PC-3 (cell line): ENCODE measurements at places on chromosomes 1 and 21.

- DNase-seq, result peak; percentile 17
Observed at GRCh38 chr1:16260814-16261213, 23.8 kb upstream of the CPLANE2 start.

DNA sequence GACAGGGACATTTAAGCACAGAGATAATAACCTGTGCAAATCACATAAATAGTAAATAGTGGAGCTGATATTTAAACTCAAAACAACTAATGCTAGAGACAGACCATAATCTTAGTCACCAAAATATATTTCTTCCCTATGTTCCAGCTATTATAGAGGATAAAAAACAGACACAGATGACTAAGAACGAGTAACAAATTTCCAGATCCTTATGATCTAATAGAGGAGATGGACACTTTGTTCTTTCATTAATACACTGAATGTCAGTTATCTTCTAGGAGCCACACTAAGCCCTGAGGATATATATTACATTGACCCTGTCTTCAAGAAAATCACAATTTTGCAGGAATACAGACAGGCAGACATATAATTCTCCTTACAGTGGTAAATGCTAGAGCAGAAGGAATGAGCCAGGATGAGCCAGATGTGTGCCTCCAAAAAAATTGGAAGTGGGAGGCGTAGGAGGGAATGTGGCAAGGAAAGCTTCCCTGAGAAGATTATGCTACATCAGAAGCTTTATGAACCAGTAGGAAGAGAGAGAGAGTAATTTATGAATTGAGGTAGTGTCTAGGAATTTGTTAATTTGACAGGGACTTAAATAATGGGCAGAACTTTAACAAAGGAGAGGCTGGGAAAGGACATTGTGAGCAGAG lies 395.4 kb upstream of the BEND5 start:
- peak; percentile 27 for DNase-seq

- peak; percentile 49 for DNase-seq
Observed at GRCh38 chr1:18921516-18922251, 19.3 kb upstream of the ALDH4A1 start.

DNA sequence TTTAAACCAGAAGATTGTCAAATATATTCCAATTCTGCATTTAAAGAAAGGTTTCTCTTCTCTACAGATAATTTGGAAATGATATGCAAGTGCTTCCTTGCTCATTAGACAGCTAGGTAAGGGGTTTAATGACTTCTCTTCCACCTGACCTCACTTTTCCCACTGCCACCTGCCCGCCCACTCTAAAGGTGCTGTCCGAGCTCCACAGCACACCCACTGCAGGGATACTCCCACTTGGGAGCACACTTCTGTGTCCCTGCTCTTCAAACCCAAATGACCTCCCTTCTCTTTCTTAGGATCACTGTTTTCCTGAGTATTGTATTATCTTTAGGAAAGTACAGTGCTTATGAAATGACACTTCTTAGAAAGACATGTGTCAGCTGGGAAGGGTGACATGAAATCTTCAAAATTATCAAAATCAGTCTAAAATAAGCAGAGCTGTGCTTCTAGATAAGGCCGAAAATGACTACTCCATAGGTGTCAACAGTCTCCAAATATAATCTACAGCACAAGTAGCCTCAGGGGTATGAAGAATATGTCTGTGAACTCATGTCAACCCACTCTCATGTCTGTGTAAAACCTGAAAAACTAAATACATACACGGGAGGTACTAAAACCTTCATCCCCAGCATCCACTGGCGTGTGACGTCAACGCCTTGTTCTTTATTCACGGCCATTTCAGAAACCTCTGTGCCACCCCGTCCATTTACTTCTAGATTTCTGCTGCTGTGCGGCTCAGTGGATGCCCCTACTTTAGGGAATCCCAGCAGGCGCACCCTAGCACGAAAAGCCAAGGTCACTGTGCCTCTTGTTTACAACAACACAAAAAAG lies 71.0 kb downstream of the SLC45A1 start:
- DNase-seq, result no peak

- peak; percentile 98 for DNase-seq
Observed at GRCh38 chr1:223189903-223190724, 47.1 kb upstream of the TLR5 start.

DNA sequence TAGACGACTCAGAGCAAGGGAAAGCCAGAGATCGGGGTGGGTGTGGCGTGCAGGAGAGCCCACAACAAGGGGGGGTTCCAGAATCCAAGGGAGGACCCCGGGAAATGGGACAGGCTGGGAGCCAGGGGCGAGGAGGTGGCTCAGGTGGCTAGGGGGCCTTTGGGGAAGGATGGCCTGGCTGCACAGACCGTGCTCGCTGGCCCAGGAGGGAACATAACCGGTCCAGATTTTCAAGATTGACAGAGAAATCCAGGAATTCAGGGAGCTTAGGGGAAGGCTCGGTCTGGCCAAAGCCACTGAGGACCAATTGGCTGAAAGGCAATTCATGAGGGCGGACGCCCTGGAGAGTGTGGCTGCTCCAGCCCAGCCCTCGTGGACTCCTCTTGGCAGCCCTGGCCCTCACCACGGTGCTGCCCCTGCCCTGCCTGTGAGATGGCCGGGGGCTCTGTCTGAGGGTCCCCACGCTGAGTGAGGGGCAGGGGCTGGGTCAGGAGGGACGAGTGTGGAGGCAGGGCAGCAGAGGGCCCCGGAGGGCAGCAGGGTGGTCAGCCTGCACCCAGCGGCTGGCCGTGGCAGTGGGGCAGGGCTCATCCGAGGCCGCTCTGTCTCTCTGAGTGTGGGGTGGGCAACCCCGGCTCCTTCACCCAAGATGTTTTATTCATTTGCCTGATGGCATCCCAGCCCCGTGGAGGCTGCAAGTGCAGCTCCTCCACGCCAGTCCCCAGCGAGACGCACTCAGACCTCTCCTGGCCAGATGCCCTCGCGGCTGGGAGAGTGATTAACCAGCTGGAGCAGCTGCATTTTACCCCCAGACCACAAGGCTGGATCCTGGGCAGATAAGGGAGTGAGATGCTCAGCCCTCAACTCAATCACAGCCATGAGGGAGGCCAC lies 5.6 kb upstream of the LRRC3 start:
- DNase-seq, result no peak

- DNase-seq, result no peak
Observed at GRCh38 chr1:56336982-56337381, 242.4 kb downstream of the PLPP3 start.

DNA sequence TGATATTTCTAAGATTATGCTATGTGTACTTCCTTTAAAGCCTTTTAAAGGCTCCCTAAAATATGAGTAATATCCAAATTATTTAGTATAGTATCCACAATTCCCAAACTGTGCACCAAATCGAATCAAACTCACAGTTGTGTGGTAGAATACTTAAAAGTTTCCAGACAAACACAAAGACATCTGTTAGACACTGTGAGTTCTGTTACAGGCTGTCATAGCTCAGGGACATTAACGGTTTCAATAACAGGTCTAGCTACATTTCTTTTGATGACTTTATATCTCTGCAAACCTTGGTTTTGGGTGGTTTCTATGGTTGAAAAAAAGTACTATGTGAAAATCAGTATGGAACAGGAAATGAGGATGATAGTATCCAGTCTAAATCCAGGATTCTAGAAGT lies 36.9 kb upstream of the NEK7 start:
- peak; percentile 26 for DNase-seq

DNA sequence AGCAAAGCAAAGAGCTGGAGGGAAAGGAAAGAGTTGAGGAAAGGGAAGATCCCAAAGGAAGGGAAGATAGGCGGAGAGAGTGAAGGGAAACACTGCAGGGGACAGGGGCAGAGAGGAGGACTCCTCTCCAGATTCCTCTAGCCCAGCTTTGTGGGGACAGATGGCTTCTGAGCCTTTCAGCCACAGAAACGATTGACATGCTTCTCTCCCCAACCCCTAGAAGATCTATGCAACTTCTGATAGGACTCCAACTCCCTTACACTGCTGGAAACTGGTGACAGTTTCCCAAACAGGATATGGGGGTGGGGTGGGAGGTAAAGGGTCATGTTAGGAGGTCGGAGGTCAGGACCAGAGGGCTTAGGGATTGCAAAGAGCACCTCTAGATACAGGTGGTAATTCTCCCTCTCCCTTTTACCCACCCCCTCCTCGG lies 6.5 kb downstream of the MEX3A start:
- DNase-seq, result no peak

- DNase-seq, result peak; percentile 72
Observed at GRCh38 chr1:1371746-1372711, 3.0 kb downstream of the AURKAIP1 start.

DNA sequence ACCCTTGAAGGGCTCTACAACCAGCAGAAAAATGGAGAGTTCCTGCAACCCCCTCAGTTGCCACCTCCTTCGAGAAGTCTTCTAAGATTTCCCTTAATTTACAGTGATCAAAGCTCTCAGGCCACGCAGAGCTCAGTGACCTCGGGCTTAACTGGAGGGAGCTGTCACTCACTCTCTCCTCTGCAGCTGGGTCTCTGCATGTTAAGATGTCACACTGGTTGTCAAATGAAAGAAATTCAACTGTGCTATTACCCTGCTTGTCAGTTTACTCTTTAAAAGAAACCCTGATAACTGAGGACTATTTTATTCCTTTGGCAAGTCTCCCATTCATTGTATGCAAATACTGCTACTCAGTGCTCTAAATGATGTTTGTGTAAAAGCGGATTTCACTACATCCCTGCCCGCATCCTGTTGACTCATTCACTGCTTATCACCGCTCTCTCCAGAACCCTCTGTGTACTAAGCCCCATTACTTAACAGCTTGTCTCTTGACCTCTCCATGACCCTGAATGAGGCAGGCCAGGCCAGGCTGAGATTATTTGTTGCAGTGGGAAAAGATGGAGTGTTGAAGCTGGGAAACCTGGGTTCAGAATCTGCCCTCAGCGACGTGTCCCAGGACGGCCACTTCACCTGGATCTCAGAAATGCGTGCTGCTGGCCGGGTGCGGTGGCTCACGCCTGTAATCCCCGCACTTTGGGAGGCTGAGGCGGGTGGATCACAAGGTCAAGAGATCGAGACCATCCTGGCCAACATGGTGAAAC lies 13.7 kb downstream of the DHRS3 start:
- peak; percentile 97 for DNase-seq

DNA sequence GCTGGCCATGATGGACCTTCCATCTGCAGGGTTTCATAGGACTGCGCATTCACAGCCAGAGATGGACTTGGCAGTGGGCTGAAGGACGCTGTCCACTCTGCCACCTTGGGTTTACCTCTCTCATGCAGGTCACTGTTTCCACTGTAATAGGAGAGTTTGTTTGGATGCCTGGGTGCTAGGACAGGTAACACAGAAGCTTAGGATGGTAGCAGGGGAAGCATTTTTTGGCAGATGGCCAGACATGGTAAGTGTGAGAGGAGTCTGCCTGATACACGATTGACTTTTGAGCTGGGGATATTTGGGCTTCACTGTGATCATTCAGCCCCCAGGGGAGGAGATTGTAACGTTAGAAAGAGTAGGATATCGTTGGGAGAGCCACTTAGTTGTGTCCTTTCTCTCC lies 11.8 kb downstream of the PSEN2 start:
- no peak for DNase-seq

- no peak for DNase-seq
Observed at GRCh38 chr1:8357329-8358101, 39.6 kb downstream of the SLC45A1 start.

DNA sequence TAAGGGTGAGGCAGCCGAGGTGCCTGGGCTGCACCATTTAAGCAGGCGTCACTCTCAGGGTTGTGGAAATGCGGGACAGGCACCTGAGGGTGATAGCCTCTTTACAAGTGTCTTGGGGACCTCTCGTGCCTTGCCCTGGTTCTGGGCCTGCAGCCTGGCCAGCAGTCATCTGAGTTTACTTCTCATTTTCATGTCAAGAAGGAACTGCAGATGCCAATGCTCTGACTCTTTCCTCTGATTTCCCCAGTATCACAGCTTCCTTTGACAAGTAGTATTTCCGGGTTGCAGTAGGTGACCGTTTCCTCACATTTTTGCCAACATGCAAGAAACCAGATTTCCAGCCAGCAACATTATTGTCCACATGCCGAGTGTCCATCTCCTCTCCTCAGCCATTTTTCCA lies 286.9 kb downstream of the DISC1 start:
- DNase-seq, result no peak

DNA sequence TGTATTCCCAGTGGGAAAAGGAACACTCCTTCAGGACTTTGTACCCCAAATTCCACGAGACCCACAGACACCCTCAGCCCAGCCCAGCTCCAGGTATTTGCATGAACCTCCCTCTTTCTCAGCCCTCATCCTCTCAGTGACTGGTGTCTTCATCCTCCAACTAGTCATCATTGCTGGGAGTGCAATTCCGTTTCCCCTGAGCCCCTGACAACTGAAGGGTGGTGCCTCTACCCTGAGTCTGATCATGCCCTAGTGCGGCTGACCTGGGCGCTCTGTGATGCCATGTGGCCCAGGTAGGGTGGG lies 3.8 kb upstream of the ZNF692 start:
- DNase-seq, result peak; percentile 30

DNA sequence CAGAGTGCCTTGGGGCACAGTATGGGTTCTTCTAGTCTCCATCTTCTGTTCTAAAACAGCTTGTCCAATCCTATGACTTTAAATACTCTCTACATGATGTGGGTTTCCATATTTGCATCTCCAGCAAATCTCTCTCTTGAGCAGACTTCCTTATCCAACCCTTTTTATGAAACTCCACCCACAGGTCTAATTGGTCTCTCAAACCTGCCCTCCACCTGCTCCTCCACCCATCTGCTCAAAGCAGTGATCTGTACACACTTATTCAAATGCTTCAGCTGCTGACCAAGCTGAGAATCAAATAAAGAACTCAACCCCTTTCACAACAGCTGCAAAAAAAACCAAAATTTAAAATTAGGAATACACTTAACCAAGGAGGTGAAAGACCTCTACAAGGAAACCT lies 11.5 kb downstream of the MCOLN2 start:
- no peak for DNase-seq

- DNase-seq, result no peak
Observed at GRCh38 chr1:66460776-66461175, 73.2 kb upstream of the SGIP1 start.

GRCh38 chr1:22799971-22800370 lies 89.3 kb downstream of the EPHB2 start:
- no peak for DNase-seq

GRCh38 chr1:14605945-14606344 lies 7.5 kb downstream of the KAZN start:
- DNase-seq, result peak; percentile 44

DNA sequence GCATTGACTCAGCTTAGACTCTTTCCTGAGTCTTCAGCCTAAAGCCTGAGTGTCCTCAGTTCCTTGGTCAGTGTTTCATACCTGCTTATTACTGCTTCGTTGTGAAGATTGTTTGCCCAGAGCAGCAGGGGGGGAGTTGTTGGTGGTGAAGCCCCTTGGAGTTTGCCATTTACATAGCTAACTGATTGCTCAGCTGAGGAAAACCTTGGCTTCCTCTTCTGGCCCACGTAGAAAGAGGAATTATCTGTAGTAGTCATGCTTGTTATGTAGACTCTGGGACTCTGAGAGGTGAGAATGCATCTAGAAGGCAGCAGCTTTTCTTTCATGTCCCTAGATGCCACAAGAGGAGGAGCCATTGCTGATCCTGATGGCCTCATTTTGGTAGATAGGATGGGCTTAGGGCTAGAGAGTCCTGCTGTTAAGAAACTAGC lies 125.9 kb downstream of the MAST2 start:
- DNase-seq, result peak; percentile 87

- no peak for DNase-seq
Observed at GRCh38 chr1:83500531-83500930, 498.4 kb downstream of the TTLL7 start.

- DNase-seq, result peak; percentile 91
Observed at GRCh38 chr1:217896490-217896889, 265.3 kb downstream of the SPATA17 start.
